ENCODE measurements at places on chromosomes 2 and 18.

DNA sequence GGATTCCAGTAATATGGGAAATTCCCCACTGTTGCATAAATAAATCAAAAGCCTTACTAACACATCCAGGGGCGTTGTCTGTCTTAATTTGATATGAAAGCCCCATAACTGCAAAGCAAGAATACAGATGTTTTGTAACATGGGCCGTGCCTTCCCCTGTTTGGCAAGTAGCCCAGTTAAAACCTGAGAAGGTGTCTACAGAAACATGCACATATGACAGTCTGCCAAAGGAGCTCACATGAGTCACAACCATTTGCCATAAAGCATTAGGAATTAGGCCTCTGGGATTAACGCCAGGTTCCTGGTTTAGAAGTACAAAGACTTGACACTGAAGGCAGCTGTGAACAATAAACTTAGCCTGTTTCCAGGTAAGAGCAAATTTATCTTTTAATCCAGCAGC, 43.1 kb upstream of the LONRF2 start:
- peak; percentile 41 for DNase-seq

DNA sequence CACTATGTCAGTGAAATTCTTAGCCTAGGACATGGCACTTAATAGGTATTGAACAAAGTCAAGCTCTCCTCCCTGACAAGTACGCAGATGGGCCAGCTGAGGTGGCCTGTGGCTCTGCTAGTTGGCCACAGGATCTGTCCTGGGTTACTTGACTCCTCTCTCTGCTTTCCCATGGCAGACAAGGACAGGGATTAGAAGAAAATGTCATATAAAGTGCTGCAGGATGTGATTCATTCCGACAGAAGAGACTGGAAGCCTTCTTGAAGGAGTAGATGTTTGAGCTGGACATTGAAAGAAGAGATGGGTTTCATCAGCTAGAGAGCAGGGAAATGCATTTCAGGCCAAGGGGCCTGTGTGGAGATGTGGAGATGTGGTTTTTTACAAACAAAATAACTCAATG, 46.7 kb downstream of the SMAD7 start:
- no peak for DNase-seq

- DNase-seq = no peak
Measured at GRCh38 chr2:188518381-188518780, 226.7 kb downstream of the GULP1 start.

DNA sequence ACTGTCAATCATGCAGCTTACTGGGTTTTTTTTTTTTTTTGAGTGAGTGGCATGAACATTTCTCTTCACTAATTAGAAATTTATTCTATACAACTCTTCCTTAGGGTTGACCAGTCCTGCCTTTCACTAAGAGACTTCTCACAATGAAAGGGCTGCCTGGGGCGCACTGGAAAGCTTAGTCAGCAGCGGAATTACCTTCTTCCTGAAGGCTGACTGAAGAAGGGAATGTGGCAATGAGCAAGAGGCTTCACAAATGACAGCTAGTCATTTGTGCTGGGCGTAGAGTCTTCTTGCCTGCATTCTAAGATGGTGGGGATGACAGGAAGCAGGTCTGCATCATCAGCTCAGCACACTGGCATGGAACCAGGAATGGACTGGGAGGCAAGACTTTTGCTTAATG, 15.6 kb upstream of the SCN3A start:
- no peak for DNase-seq

- no peak for DNase-seq
Measured at GRCh38 chr2:11368059-11368572, 23.7 kb upstream of the ROCK2 start.

DNA sequence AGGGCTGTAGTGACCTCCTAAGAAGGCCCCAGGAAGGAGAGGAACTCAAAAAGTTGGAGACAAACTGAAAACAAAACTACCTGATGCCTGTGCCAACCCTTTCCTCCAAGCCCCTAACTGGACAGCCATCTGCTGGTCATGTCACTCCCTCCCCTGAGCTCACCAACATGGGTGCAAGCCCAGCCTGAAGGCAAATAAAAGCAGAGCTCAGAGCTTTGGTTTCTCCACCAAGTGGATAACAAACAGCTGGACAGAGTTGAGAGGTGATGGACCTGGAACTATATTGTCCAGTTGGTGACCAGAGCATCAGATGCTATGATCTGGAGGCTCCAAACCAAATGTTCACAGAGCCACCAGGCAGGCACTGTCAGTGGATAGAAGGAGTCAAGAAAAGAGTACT, 34.6 kb upstream of the MAL start:
- no peak for DNase-seq

DNA sequence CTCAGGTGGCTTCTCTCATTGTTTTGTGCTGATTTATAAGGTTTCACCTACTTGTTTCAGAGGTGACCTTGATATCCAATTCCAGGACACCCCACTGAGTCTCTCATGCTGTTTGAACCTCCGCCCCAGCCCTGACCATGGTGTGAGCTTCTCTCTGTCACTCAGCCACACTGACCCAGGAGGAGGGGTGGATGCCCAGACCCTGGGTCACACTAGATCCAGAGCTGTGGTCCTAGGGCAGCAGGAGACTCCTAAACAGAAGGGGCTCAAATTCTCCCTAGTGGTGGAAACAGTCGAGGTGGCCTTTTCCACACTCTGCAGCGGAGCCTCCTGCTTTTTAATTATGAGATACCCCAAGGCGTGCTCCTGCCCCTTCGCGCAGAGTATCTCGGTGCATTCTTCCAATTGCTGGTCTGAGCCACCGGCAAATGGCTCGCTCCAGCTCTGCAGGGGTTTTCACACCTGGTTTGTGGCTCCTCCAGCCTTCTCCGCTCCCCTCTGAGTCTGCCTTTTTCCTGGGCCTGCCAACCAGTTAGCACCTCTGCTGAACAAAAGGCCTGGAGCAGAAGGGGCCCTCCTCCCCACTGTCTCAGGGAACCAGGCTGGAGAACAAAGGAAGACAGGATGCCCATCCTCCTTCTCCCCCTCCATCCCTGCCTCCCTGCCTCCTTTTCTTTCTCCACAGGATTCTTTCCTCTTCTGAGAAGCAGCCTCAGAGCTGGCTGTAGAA, 147.3 kb upstream of the SPRED2 start:
- DNase-seq = no peak

DNA sequence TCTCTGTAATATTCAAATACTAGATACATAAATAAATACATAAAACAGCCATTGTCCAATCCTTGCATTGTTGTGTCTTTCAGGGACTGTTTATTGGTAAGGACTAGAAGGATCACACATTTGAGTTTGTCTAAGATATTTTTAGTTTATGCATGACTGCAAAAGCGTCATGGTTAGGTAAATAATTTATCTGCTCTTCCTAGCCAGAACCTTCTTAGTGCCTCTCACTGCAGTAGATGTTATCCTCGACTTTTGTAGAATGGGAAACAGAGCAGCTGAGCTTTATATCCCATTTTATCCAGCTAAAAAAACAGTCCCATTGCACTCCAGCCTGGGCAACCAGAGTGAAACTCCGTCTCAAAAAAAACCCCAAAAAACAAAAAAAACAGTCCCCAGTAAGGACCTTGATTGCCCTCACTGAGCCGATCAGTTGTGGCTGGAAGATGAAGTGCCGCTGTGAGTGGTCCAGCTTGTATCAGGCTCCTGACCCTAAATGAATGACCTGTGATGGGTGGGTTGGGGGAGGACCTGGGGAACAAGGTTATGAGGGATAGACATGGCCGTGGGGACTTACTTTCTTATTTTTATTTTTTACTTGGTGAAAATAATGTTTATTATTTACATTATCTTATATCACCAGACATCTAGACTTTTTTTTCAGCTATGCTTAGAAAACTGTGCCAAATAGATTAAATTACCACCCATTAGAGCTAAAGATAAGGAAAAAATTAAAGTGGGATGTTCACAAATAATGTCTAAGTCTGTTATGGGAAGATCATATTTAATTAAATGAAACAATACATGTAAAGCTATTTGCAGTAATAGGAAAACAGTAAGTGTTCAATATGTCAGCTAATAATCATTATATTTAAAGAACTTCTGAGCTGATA, 10.9 kb upstream of the ADAM23 start:
- DNase-seq = no peak

DNA sequence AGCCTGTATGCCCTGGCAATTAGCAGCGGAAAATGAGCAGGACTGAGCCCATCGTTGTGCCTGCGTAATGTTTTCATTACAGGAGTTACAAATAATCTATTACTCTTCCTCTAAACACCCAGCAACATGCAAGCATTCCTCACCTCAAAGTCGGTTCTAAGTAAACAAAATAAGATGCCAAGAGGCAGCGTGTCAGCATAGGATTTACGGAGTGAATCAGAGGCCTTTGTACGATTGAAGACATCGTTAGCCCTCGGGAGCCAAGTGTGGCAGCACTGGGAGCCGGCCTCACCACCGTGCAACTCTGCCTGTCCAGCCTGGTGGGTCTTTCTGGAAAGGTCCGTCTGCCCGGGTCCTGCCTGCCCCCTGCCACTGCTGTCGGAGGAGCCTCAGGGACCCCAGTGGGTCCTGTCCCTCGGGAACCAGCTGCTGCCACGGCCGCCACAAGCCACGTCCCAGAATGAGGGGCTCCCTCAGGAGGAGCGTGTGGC, 80.1 kb upstream of the CTDP1 start:
- no peak for DNase-seq

DNA sequence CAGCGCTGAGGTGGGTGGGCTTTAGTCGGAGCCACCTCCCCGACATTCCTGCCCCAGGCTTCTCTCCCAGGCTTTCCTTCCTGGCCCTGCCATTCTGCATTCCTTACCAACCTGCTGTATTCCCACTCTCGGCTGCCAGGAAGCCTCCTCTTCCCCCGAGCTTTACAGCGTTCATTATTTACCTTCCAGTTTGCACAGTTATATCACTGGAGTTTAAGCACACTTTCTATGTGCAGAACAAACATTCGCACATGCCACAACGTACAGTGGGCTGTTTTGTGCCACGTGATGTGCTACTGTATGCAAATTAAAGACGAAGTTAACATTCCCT, 246.3 kb downstream of the SOX11 start:
- DNase-seq = no peak

GRCh38 chr18:45222180-45222579, 393.1 kb upstream of the SLC14A2 start:
- no peak for DNase-seq

DNA sequence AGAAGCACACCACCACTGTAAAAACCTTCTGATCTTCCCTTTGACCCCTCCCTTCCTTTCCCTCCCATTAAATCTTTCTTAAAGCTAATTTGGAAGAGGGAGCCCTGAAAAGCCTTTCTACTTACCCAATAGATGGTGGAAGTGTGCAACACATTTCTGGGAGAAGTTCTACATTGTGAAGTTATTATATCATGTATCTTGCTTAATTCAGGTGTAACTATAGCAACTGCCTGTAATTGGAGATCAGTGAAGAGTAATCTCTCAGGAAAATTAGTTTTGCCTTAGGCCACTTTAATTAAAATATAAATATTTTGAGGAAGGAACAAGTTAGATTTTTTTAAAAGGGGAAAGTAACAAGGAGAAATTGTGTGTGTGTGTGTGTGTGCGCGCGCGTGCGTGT, 266.0 kb downstream of the SH3BP4 start:
- DNase-seq = no peak

DNA sequence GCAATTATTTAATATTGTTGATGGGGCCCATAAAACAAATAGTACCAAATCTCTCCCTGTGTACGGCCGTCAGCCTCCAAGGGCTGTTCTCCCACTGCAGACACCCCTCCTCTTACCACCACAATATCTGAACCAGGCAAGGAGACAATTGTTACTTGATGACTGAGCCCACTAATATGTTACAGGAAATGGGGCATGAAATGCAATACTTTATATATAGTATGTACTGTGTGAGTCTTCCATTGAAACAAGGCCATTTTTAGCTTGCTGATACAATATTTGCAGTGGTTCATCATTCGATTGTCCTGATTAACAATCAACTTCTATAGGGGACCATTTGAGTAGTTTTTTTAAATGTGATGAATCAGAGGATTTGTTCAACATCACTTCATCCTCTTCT, 307.3 kb downstream of the GBX2 start:
- no peak for DNase-seq

DNA sequence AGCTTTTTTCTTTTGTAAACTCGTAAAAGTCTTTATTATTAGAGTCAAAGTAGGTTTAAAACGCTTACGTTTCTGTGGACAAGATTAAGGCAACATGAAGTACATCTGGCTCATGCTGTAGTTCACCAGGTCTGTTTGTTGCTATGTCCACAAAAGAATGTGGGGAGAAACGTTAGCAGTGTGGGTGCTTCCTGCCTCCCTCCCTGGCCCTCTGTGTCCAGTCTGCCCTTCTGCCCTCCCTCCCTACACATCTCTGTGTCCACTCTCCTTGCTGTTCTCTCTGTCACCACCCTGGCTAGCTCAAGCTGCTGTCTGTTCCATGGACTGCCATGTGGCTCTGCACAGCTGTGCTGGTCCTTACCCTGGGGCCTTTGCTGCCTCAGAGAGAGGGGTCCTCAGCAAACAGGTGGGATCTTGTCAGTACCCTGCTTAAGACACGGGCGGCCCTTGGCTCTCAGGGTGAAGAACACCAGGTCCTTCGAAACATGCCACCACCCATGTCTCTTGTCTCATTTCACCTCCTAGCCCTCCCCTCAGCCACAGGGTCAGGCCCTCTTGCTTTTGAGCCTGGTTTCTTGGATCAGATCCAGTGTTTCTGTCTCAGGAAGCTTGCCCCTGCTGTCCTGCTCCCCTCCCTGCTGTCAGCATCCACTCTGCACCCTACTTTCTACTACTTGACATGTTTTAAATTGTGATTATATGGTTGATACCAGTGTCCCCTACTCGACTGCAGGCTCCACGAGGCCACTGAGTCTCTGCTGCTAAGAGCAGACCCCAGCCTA, 79.2 kb downstream of the LIMS1 start:
- no peak for DNase-seq

- no peak for DNase-seq
Measured at GRCh38 chr2:230751062-230751461, 38.4 kb downstream of the CAB39 start.

GRCh38 chr2:101748000-101748399, 50.5 kb downstream of the MAP4K4 start:
- no peak for DNase-seq

- no peak for DNase-seq
Measured at GRCh38 chr18:11419338-11419737, 190.1 kb upstream of the SLC35G4 start.

- DNase-seq = no peak
Measured at GRCh38 chr2:28423856-28424605, 31.4 kb downstream of the FOSL2 start.

DNA sequence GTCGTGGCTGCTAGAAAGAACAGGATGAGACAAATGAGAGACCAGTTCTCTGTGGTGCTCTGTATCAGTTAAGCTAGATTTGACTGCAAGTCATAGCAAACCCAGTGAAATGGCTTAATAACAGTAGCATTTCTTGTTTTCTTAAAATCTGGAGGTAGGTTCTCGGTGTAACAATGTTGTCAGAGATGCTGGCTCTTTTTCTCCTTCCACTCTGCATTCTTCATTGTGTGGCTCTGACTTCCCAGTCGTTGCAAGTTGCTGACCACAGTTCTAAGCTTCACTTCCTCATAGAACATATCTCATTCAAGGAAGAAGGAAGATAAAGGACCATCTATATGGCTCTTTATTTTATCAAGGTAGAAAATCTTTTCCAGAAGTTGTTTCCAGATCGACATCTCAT, 7.9 kb upstream of the CKAP2L start:
- DNase-seq = no peak

Data from gastrocnemius medialis (tissue), 4 donors.